ENCODE measurements at places on chromosomes 4 and X. TPM values are rescaled to one million over a fixed set of nuclear protein-coding genes. Genes with fewer than 3 reads are reported as not detected.

The IL3RA gene
- 0.30 TPM for total RNA-seq

The GPM6B gene
- total RNA-seq = 0.03 TPM

The SPANXC gene
- 0.65 TPM for total RNA-seq

The S100G gene
- not detected for total RNA-seq

The ZGRF1 gene
- total RNA-seq = 1.5 TPM

The PDGFC gene
- total RNA-seq = 2.5 TPM

The NCAPG gene
- total RNA-seq = 28.9 TPM

The FNIP2 gene
- 2.6 TPM for total RNA-seq

The POU3F4 gene
- total RNA-seq = not detected

The SMIM10 gene
- 0.17 TPM for total RNA-seq

The SSX4 gene
- total RNA-seq = not detected

The TSPAN7 gene
- total RNA-seq = 2.9 TPM

The GNPDA2 gene
- 6.3 TPM for total RNA-seq

The TMEM31 gene
- total RNA-seq = not detected

The LRAT gene
- not detected for total RNA-seq

The TCEAL2 gene
- total RNA-seq = not detected

The L1CAM gene
- 23.1 TPM for total RNA-seq

The RPS6KA6 gene
- total RNA-seq = 6.1 TPM

The FGFRL1 gene
- 24.7 TPM for total RNA-seq

The MMAA gene
- 1.6 TPM for total RNA-seq

The C4orf46 gene
- 9.3 TPM for total RNA-seq

The UBA6 gene
- total RNA-seq = 25.8 TPM

The CT45A3 gene
- 0.15 TPM for total RNA-seq

The EDA gene
- total RNA-seq = 0.60 TPM

The MTMR1 gene
- total RNA-seq = 17.0 TPM

The SLC6A8 gene
- 9.8 TPM for total RNA-seq

The GC gene
- total RNA-seq = not detected

The TBC1D9 gene
- total RNA-seq = 8.4 TPM

The RNF212 gene
- 2.1 TPM for total RNA-seq

The COL25A1 gene
- not detected for total RNA-seq

The CXCL1 gene
- total RNA-seq = 11.7 TPM

The GAGE13 gene
- total RNA-seq = not detected

The CACNA1F gene
- not detected for total RNA-seq

The UGT2B11 gene
- total RNA-seq = 0.11 TPM

The BCOR gene
- total RNA-seq = 20.9 TPM

The GABRB1 gene
- not detected for total RNA-seq

The C4orf51 gene
- not detected for total RNA-seq

The CCDC160 gene
- not detected for total RNA-seq

The PHF8 gene
- total RNA-seq = 12.6 TPM

The NALF2 gene
- total RNA-seq = 5.5 TPM

The TRPC5OS gene
- not detected for total RNA-seq

The MYOZ2 gene
- not detected for total RNA-seq

The GPR50 gene
- total RNA-seq = 0.12 TPM

The TLR10 gene
- total RNA-seq = 0.05 TPM

The FABP2 gene
- total RNA-seq = not detected
